ENCODE measurements at places on chromosomes 3 and 15.

- peak; percentile 20 for DNase-seq
These were observed 55.1 kb downstream of the LARS2 start for GRCh38 chr3:45443459-45443858.

DNA sequence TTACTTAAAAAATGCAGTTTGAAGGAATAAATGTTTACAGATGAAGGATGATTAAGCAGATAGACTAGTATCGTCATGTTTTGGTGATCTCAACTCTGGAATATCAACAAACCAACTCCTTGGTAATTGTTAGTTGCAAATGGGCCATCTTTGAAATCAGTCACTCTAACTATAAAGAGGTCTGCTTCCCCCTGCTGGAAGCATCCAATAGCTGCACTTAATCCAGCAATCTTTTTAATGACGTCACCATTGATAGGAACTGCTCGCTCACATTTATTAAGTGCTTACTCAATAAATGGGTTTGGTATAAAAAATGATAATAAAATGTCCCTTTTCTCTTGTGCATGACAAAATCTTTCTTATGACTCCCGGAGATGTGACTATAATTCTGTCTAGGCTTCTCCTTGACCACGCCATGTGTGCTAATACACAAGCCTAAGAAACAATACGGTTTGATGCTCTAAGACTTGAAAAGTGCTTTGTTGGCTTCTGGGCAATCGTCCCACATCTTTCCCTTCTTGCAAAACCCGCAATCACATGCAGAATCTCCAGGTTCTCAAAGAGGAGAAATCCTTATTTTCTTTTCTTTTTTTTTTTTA is 227.6 kb upstream of the POU1F1 start:
- DNase-seq: peak; percentile 67

GRCh38 chr3:51974963-51975851 is at the start of gene ABHD14A:
Gene ABHD14A, plus strand, starts transcription at chr3:51975064. Its CDS starts 72 bp downstream, at chr3:51975136.
- DNase-seq: peak; percentile 62

DNA sequence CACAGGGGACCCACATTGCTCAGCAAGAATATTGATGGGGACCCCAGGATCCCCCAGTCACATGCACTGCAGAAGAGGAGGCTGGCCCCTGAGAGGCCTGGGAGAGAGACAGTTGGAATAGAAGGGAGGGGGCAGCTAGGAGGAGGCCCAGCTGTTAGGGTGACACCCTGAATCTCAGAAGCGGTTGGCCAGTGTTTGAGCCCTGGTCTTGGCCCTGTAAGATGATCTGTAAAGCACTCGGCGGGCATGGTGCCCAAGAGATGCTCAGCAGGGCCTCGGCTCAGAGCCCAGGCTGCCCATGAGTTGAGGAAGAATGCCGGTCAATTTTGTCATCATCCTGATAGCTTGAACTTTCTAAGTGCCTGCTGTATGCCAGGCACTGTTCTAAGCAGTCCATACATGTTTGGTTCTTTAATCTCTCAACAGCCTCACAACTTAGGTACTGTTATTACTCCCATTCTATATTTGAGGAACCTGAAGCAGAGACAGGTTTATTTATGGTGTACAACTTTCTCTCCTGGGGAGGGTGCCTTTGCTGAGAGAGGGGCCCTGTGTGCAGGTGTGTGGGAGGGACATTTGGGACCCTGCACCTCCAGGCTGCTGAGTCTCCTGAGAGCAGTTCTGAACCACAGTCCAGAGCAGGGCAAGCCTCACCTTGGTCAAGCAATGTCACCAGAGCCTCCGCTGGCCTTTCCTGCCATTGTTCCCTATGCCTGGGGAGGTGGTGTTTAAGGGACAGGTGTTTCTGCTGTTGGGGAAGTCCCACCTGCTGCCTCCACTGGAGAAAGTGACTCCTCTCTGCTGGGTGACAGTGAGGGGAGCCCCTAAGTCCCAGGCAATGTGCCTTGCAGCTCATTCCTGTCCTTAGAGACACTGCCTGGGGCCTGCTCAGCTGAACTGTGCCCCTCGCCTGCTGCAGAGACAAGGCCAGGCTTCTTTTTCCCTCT is 26.0 kb downstream of the SLC6A6 start:
- DNase-seq: no peak

DNA sequence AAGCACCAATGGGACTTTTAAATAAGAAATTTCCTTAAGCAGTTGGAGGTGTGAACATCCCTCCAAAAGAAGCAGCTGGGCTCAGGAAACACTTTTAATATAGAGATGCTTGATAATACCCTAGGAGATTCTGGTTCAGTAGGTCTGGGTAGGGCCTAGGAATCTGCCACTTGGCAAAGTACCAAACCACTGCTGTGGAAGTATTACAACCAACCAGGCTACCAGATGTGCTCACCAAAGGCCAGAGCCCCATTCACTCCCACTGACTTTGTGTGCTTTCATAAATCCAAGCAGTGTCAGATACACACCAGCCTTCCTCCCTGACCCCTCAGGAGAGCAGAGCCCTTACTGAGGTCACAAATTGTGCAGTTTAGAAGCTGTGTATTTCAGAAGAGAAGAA is 162.6 kb downstream of the CCNL1 start:
- DNase-seq: no peak

DNA sequence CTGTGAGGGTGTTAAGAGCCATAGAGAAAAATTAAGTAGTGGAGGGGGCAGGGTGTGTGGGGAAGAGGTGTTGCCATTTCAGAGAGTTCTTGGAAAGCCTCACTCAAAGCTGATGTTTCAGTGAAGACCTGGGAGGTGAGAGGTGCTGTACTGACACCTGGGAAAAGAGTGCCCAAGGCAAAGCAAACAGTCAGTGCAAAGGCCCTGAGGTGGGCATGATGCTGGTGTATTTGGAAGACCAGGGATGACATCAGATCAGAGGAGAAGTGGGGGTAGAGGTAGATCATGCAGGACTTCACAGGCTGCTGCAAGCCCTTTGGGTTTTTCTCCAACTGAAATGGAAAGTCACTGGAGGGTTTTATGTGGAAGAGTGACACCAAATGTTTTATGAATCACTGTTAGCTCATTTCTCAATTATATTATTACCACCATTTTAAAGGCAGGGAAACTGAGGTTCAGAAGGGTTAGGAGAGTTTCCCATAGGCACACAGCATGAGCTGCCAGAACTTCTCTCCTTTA is 42.8 kb upstream of the SMAD3 start:
- DNase-seq: no peak

All from iris pigment epithelial cell (primary cell).